Eye (tissue), 1 donor: ENCODE measurements at places on chromosomes 11 and 22.

DNA sequence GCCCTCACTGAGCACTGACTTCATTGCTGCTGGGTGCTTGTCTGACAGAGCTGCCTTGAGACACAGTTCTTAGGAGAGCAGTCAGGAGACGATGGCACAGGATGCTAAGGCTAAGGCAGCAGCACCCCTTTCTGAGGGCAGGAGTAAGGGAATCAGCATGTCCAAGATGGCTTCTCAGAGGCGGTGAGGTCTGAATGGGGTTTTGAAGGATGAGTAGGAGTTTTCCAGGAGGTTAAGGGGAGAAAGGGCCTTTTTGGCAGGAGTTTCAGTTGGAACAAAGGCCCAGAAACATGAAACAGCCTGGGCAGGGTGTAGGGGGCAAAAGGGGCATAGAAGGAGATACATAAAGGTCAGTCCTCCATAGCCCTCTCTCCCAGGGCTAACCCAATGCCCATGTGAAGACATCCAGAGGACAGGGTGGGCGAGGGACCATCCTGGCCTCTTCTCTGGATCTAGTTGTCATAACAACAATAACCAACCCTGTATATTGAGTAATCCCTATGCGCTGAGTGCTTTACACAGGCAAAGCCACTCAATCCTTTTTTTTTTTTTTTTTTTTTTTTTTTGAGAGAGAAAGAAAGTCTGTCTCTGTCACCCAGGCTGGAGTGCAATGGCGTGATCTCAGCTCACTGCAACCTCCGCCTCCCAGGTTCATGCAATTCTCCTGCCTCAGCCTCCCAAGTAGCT lies 19.0 kb downstream of the CYTH4 start:
- no peak for DNase-seq

- DNase-seq: no peak
These were observed 971 bp downstream of the DNAJB13 start for GRCh38 chr11:73951797-73952196.

DNA sequence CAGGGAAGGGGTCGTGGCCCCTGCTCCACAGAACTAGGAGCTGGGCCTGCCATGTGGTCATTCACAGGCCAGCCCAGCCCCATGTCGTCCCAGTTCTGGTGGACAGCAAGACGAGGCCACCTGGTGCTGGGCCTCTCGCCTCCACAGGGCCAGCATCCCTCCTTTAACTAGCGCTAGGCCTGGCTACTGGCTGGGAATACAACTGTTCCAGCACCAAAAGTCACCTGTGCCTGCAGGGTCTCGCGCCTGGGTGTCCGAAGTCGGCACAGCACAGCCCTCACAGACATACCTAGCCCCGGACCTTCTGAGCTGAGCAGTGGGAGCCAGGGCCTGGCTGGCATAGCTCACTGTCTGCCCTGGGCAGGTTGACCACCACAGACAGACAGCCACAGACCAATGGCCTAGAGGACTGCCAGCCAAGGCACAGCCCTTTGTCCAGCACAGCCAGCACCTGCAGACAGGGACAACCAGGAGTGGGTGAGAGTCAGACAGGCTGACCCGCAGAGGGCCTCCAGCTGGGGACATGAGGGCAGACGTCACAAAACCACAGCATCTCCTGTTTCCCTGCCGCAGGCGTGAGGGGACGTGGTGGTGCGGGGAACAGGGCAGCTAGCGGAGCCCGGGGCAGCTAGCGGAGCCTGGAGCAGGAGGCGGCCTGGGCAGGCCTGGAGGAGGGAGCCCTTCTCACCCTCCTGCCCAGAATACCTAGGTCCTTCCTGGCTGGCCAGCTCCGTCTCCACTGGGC lies 27.2 kb upstream of the TH start:
- no peak for DNase-seq

- DNase-seq: no peak
These were observed 6.8 kb upstream of the TMEM123 start for GRCh38 chr11:102459393-102459792.
